ENCODE measurements at places on chromosomes 4 and X.

DNA sequence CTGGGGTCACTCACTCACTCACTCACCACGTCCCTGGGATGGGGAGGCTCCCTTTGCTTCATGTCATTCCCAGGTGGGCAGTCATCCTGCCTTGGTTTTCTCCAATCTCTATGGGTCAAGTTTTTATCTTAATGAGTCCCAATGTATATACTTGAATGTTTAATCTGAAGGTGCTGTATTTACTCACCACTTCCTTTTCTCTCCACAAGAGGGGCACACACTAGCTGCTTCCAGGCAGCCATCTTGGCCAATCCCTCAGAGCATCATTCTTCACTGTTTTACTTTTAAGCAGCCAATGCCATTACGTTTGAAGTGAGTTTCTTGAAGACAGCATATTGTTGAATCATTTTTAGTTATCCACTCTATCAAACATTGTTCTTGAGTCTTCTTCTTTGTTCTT is 153.4 kb upstream of the ARSJ start:
- DNase-seq, result peak; percentile 16

- DNase-seq, result no peak
Measured at GRCh38 chrX:19990151-19990555, 708 bp downstream of the BCLAF3 start.

DNA sequence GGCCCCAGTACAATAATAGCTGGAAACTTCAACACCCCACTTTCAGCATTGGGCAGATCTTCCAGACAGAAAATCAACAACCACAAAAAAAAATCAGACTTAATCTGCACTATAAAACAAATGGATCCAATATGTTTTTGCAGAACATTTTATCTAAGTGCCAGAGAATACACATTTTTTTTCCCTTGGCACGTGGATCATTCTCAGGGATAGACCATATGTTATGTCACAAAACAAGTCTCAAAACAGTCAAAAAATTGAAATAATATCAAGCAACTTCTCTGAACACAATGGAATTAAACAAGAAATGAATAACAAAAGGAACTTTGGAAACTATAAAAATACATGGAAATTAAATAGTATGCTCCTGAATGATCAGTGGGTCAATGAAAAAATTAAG is 576.3 kb downstream of the PCDH19 start:
- DNase-seq, result no peak

DNA sequence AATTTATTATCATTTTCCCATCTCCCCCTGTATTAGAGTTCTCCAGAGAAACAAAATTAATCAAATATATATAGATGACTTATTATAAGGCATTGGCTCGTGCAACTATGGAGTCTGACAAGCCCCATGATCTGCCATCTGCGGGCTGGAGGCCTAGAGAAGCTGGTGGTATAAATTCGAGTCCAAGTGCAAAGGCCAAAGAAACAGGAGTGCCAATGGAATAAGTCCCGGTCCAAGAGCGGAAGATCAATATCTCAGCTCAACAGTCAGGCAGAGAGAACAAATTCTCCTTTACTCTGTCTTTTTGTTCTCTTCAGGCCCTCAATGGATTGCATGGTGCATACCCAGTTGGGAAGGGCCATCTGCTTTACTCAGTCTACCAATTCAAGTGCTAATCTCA is 178.8 kb downstream of the NWD2 start:
- no peak for DNase-seq

DNA sequence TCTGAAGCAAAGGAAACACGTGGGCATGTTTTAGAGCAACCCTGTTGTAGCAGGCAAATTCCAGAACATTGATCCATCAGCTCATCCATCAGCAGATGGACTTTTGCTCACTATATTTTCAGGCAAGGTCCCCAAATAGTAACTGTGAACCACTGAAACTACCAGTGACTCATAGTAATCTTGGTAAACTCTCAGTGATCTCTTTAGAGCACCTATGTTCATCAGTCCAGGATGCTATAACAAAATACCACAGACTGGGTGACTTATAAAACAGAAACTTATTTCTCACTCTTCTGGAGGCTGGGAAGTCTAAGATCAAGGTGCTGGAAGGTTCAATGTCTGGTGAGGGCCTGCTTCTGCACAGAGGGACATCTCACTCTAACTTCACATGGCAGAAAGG is 28.9 kb upstream of the BTC start:
- DNase-seq, result no peak

GRCh38 chr4:15654593-15655222 is 449 bp downstream of the FBXL5 start:
- DNase-seq, result no peak

DNA sequence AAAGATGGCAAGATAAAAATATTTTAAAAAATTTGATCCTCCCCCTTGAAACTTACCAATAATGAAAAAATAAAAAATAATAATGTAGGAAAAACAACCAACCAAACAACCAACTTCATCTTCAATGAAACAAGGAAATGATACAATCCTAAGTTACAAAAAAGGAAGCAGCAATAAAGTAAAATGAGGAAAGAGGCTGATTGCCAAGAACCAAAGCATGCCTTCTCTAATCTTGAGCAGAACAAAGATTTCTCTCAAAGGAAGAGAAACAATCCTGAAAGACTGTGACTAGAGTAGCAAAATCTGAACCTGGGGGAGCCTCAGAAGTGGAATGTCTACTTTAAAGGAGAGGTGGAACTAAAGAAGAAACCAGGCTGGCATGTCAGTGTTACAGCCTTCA is 10.9 kb upstream of the WDFY3 start:
- DNase-seq, result no peak

DNA sequence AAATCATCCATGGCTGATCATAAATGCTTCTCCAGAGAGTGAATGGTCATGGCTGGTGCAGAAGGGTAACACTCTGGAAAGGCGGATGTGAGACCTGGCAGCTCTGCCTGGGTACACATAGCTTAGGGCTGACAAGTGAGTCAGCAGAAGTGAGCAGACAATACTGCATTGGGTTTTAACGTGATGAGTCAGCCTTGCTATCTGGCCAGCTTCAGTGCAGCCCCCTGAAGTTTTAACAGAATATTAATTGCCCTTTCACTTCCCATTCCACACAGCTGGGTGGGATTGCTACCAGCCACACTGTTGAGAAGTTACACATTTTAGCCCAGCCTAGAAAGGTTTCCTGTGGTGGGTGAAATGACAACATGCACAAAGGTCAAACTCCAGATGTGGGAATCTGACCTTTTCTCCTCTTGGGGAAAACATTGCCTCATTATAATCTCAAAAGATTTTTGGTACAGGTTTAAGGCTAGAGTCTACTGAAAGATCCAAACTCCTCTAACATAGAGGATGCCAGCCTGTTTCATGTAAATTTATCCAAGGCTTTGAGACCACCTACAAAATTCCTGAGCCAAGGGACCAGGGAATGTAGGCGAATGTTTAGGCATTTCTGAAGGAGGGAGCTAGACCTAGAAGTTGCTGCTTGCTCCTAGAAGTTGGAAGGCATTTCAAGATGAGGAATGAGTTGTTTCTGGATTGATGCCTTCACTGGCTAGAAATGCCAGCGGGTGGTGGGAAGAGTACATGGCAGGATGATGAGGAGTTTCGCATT is 230.3 kb upstream of the PGRMC2 start:
- DNase-seq, result no peak

- DNase-seq, result no peak
Measured at GRCh38 chr4:146062340-146062739, 113.2 kb upstream of the LSM6 start.

GRCh38 chrX:46819136-46819535 is 17.7 kb upstream of the RP2 start:
- no peak for DNase-seq

- no peak for DNase-seq
Measured at GRCh38 chr4:160716551-160716950, 1447.2 kb downstream of the FSTL5 start.

DNA sequence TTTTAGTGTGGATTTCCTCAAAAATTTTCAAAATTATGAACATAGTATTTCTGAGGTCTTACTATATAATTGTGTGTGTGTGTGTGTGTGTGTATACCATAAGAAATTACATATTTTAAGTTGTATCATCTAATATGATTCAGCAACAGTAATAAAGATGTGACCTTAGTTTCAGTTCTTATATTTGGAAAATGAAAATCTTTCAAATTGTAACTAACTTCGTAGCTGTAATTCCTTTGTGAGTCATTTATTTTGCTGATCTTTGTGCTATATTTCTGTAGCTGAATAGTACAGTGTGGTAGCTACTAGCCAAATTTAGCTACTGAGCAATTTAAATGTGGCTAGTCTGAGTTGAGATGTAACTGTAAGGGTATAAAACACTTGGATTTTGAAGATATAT is 116.4 kb downstream of the RAP1GDS1 start:
- DNase-seq, result no peak

DNA sequence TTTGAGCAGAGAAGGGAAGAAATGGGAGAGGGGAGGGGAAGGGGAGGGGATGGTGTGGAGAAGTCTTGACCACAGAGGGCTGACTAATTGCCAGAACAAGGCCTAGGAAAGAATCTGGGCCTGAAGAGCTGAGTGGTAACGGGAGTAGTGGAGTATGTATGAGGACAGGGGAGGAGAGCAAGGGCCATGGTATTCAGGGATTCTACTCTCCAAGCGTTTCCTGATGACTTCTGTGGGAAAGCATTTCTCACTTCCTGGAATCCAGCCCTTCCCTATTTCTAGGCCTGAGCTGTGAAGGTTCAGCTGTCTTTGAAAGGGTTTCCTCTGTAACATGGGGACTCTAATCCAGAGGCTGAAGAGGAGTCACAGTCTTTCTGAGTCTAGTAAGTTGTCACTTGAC is 19.7 kb upstream of the SOX3 start:
- DNase-seq, result no peak

DNA sequence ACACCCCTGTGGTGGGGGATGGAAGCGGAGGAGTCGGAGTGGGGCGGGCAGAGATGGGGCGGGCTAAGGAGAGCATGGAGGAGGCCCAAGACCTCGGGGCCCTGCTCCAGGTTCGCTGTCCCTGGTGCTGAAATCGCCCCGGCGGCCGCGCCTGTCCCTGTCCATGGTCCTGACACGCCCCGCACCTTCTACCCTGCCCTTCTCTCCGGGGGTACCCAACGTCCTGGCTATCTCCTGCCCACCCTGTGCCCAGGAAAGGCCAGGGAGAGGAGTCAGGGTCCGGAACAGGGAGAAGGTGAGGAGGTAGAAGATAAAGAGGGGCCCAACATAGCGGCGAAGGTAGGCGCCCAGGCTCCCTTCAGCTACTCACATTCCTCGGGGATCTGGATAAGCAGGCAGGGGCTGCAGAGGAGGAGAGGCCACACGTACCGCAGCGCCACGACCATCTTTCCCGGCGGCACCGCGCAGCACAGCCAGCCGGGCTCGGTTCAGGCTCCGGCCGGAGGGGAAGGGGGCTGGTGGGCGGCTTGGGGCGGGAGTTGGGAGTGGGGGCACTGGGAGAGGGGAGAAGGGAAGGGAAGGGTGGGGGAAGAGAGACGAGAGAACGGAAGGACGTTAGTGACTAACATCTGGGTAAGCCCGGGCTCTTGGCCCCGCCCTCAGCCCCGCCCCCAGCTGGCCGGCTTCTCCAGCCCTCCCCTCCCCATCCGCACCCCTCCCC is 10.4 kb downstream of the L1CAM start:
- DNase-seq, result no peak
